ENCODE measurements at places on chromosomes 1 and 21.

- no peak for DNase-seq
These were observed 9.7 kb downstream of the ARHGEF2 start for GRCh38 chr1:155968670-155969069.

DNA sequence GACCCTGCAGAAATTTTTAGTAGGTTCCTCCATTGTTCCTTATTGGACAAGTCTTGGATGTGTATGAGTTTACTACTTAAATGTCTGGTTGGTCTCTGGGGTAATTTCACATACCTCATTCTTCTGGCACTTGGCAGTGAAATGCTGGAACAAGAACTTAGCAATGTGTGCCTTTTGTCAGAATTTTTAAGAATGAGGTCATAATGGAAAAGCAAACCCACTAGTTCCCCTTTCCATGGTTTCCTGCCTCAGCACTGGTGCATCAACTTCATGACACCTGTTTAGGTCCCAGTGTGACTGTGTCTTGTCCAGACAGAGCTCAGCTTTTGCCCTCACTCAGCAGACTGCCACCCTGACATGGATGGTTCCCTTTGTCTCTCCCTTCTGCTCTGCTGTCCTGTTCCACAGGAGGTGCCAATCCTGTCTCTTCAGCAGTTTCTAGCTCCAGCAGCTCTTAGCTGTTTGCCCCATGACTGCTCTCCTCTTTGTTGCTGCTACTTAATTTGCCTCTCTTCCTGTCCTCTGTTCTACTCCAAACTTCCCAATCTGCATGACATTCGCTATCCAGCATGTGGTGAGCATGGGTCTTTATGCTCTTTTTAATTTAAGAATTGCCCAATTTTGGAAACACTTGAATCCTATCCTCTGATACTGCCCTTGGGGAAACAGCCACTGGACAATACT is 135.6 kb downstream of the CYYR1 start:
- no peak for DNase-seq

- no peak for DNase-seq
These were observed 84.9 kb downstream of the KIF14 start for GRCh38 chr1:200535605-200536004.

DNA sequence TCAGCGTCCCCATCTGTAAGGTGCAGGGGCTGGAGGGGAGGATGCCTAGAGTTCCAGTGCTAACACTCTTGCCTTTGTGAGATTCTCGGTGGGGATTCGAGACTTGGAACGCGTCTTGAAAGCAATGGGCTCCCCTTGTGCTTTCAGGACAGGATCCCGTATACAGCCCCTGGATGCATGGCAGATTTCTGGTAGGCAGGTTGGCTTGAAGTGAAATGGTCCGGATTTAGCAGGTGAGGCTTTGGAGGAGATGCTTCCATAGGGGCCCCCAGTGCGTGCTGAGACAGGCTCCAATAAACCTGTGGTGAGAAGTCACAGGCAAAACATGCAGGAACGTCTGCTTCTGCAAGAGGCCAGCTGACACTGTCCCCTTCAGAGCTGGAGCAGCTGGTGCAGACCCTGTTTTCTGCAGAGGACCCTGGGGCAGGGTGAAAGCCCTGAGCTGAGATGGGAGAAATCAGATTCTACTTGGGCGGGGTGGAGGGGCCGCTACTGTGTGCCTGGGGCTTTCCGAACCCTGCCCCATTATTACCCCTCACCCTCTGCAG is 270.4 kb downstream of the PTPRU start:
- no peak for DNase-seq

Data from ureter (tissue), 1 donor.